ENCODE measurements at places on chromosomes 2 and 18. TPM values are rescaled to one million over a fixed set of nuclear protein-coding genes. Genes with fewer than 3 reads are reported as not detected.

DNA sequence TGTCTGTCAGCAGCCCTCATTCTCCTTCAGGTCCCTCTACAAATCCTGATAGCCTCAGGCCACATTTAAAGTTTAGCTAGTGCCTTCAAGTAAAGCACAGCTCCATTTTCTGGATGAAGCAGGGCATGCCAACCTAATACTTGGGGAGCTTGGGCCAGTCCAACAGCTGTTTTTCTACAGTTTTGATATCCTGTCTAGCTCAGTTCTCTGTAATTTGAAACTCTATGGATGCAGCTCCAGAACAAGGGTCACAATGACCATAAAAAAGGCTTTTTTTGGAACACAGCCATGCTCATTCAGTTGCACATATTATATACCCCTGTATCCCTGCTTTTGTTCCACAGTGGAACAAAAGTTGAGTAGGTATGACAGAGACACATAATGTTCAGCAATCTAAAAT is 373.5 kb downstream of the SUCLG1 start:
- peaks cover 6% of the 10 kb centered on the region for H3K4me1 ChIP-seq
- H3K27ac ChIP-seq, result no peak overlapping the region
- DNase-seq, result no peak
- H3K27me3 ChIP-seq, result no peaks in the 10 kb centered on the region

DNA sequence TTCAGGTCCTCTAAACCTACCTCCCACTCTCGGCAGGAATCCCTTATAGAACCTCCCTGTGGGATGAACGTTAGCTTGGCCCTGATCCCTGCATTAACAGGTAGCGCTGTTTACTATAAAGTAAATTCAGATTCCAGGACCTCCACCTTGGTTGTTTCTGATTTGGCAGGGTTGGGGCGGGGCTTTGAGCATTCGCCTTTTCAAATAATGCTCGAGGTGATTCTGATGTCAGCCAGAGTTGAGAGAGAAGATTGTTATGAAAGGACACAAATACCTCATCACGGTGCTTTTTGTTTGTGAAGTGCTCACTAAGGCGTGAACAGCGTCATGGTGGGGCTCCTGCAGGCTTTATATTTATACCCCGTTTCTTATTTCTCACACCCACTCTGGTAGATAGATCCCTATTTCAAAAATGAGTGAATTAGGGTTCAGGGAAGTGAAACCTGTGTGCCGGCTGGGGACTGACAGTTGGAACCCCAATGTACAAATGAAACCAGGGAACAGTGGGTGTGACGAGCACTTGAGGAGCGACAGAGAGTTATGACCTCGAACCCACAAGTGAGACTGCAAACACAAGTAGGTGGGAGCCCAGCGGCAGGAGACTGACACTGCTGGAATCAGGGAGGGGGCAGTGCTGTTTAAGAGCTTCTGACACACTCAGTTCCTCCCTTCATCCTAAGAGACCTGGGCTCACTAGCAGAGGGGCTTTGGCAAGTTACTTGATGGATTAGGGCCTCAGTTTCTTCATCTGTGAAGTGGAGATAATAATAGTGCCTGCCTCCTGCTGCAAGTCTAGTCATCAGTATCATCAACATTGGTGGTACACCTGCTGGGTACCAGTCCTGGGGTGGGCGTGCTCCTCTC is 14.2 kb upstream of the CXCR4 start:
- H3K27me3 ChIP-seq, result peaks cover 18% of the 10 kb centered on the region
- H3K4me3 ChIP-seq, result no peak overlapping the region
- DNase-seq, result no peak
- H3K4me1 ChIP-seq, result peaks cover 30% of the 10 kb centered on the region
- H3K36me3 ChIP-seq, result no peaks in the 10 kb centered on the region

DNA sequence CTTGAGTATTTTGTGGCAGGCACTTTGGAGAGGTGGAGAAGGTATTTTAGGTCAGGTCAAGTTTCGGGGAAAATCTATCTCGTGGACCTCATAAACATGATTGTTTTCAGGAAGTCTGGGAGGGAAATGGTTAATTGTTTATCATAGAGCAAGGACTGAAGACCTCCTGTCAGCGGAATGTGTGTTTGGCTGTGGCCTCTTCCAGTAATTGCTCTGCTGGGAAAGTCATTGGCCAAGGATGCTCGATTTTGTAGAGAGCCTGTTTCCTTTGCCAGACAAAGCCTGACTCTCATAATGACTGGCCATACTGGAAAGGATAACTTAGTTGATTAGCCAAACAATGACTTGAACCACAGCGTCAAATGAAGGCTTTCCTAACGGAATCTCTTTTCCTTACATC is 30.0 kb downstream of the IL1R2 start:
- no peaks in the 10 kb centered on the region for H3K27me3 ChIP-seq
- no peak overlapping the region for H3K4me3 ChIP-seq

GRCh38 chr2:203591642-203592041 is 56.5 kb upstream of the RAPH1 start:
- DNase-seq, result no peak
- no peak overlapping the region for H3K27ac ChIP-seq
- no peaks in the 10 kb centered on the region for H3K27me3 ChIP-seq
- H3K4me1 ChIP-seq, result no peaks in the 10 kb centered on the region
- no peaks in the 10 kb centered on the region for H3K36me3 ChIP-seq
- H3K4me3 ChIP-seq, result no peak overlapping the region

GRCh38 chr2:154912215-154912614 is 213.7 kb downstream of the KCNJ3 start:
- no peaks in the 10 kb centered on the region for H3K36me3 ChIP-seq
- H3K27ac ChIP-seq, result no peak overlapping the region
- no peaks in the 10 kb centered on the region for H3K27me3 ChIP-seq
- DNase-seq, result no peak
- no peaks in the 10 kb centered on the region for H3K4me1 ChIP-seq
- no peak overlapping the region for H3K4me3 ChIP-seq

- DNase-seq, result no peak
- H3K36me3 ChIP-seq, result no peaks in the 10 kb centered on the region
- no peaks in the 10 kb centered on the region for H3K4me1 ChIP-seq
- H3K27ac ChIP-seq, result no peak overlapping the region
Observed at GRCh38 chr2:151520976-151521375, 111.3 kb downstream of the RIF1 start.

- H3K4me1 ChIP-seq, result no peaks in the 10 kb centered on the region
- no peak overlapping the region for H3K4me3 ChIP-seq
- no peaks in the 10 kb centered on the region for H3K36me3 ChIP-seq
- no peak for DNase-seq
- H3K27me3 ChIP-seq, result no peaks in the 10 kb centered on the region
- H3K27ac ChIP-seq, result no peak overlapping the region
Observed at GRCh38 chr2:147524912-147525311, 319.9 kb upstream of the ACVR2A start.

COL5A2 gene
- total RNA-seq, result 2.3 TPM
